ENCODE measurements at places on chromosomes 7 and 10.

DNA sequence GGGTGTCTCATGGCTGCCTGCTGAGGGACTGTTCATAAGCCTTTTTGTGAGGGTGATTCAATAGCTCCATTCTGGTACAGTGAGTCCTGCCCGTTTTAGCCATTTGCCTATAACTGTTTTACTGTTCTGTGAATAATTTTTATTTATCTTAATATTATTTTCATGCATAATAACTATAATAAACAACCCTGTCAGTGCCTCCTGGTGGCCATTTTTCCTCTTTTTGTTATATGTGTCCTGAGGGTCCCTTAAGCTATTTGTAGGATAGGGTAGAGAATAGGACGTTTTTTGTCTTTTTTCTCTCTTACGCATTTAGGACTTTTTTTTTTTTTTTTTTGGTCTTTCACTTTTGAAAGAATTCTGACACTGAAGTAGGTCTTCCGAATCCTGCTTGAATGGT lies 2.9 kb downstream of the C1QL3 start:
- DNase-seq, result no peak

DNA sequence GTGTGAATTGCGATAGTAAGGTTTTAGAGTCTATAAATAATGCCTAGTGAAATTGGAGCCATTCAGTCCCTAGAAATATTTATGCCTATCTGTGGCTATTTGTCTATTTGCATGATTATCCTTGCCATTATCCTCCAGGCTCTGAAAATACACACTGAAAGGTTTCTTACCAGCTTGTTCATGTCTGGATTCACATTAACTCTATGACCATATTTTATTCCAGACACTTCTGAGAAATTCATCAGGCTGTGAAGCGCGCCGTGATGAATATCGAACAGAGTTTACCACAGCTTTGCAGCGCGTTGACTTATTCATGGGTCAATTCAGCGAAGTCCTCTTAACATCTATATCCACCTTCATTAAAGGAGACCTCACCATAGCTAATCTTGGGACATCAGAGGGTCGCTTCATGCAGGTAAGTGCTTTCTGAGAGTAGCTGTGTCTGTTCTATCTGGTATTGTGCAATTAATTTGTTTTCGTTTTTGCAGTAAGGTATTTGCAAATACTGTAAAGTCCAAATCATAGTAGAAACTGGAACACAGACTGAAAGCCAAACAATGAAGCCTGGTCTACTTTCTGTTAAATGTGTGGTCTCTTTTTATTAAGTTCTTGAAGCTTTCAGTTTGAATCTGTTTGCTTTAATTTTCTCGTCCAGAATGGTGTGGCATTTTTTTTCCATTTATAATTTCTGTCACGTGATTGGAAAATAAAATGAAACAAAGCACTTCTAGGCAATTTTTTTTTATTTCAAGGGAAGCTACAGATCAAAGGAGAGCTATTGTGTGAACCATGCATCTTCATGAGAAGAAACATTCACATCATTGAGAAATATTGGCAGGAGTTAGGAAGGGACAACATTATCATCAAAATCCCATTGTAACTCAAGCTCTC lies 59.7 kb downstream of the MET start:
- DNase-seq, result no peak

DNA sequence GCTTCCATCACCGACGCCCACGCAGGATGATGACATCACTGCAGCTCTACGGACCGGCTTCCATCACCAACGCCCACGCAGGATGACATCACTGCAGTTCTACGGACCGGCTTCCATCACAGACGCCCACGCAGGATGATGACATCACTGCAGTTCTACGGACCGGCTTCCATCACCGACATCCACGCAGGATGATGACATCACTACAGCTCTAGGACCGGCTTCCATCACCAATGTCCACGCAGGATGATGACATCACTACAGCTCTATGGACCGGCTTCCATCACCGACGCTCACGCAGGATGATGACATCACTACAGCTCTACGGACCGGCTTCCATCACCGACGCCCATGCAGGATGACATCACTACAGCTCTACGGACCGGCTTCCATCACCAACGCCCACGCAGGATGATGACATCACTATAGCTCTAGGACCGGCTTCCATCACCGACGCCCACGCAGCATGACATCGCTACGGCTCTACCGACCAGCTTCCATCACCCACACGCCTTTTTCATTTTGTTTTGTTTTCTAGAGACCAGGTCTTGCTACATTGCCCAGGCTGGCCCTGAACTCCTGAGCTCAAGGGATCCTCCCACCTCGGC lies 29.5 kb downstream of the GPER1 start:
- DNase-seq, result no peak

GRCh38 chr7:47492716-47493325 lies 89.1 kb downstream of the TNS3 start:
- DNase-seq, result no peak

- DNase-seq, result no peak
Observed at GRCh38 chr7:106057962-106058927, 53.9 kb downstream of the SYPL1 start.

Data from stimulated activated naive CD4-positive, alpha-beta T cell treated with Interleukin-2 at 50 U/mL for 16 hours (primary cell).